ENCODE measurements at places on chromosomes 12 and 14. TPM values are rescaled to one million over a fixed set of nuclear protein-coding genes. Genes with fewer than 3 reads are reported as not detected.

RHOJ gene
- 38.6 TPM for total RNA-seq

TMTC1 gene
- 37.4 TPM for total RNA-seq

RNASE2 gene
- total RNA-seq = 4.1 TPM

SERPINA9 gene
- total RNA-seq = not detected

KLRF1 gene
- 2.7 TPM for total RNA-seq

MTERF2 gene
- 10.9 TPM for total RNA-seq

PRH2 gene
- not detected for total RNA-seq

KRT73 gene
- total RNA-seq = 0.52 TPM

TMTC2 gene
- 37.9 TPM for total RNA-seq

GRCh38 chr12:65787056-65787865, 37.0 kb upstream of the HMGA2 start:
- no peaks in the 10 kb centered on the region for H3K27me3 ChIP-seq
- H3K4me3 ChIP-seq = no peak overlapping the region
- no peak for DNase-seq
- H3K27ac ChIP-seq = no peak overlapping the region

GRCh38 chr14:99100497-99101270, 171.3 kb downstream of the BCL11B start:
- no peak overlapping the region for H3K4me3 ChIP-seq
- H3K4me1 ChIP-seq = no peaks in the 10 kb centered on the region
- DNase-seq = no peak
- H3K27me3 ChIP-seq = no peaks in the 10 kb centered on the region
- no peaks in the 10 kb centered on the region for H3K36me3 ChIP-seq

DNA sequence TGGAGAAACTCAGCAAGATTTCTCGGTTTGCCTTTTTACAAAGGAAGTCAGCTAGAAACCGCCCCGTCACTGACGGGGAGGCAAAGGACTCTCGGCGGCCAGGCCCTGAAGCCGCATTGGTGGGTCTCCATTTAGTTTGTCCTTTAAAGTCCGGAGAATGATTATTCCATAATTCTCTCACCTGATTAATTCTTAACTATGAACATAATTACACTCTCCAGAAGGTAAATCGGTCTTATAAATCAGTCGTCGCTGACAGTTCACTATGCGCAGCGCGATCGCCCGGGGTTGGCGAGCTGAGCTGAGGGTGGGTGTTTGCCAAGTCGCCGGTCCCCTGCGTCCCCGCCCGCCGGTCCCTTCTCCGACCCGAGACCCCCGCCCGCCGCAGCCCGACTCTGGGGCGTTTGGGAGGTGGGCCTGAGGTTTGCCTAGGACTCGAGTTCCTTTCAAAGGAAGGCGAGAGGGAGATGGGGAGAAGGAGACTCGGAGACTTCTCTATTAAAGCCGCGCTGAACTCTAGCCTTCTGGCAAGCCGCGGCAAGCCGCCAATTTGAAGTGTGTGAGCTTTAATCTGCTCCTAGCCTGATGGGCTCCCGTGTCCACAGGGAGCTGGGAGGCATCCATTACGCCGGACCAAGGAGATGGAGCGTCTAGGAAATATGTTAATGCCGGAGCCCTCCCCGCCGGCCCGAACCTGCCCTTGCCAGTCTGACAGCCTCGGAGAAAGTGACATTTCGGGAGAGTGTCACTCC, 392.9 kb downstream of the NOVA1 start:
- no peak for DNase-seq
- no peak overlapping the region for H3K27ac ChIP-seq
- H3K4me1 ChIP-seq = no peaks in the 10 kb centered on the region

DNA sequence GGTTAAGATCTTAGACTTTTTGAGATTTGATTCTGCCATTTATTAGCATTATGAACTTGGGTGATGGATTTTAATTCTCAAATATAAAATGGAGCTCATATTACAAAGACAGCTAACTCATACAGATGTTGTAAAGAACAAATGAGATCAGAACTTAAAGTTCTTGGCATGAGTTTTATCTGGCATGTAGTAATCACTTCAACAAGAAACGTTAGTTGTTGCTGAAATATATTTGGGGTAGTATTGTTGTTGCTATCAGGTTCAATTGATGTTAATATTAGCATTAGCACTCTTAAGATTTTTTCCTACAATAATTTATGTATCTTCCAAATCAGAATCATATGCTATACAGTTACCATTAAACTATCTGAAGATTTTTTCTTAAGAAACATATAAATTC, 71.0 kb downstream of the SLC6A15 start:
- H3K27me3 ChIP-seq = no peaks in the 10 kb centered on the region
- H3K27ac ChIP-seq = no peak overlapping the region
- no peaks in the 10 kb centered on the region for H3K4me1 ChIP-seq
- no peak overlapping the region for H3K4me3 ChIP-seq
- DNase-seq = no peak
- no peaks in the 10 kb centered on the region for H3K36me3 ChIP-seq

- peaks cover 2% of the 10 kb centered on the region for H3K4me1 ChIP-seq
- H3K36me3 ChIP-seq = no peaks in the 10 kb centered on the region
- no peaks in the 10 kb centered on the region for H3K27me3 ChIP-seq
- no peak overlapping the region for H3K27ac ChIP-seq
- DNase-seq = no peak
These were observed 47.7 kb upstream of the HECTD1 start for GRCh38 chr14:31255286-31255685.

DNA sequence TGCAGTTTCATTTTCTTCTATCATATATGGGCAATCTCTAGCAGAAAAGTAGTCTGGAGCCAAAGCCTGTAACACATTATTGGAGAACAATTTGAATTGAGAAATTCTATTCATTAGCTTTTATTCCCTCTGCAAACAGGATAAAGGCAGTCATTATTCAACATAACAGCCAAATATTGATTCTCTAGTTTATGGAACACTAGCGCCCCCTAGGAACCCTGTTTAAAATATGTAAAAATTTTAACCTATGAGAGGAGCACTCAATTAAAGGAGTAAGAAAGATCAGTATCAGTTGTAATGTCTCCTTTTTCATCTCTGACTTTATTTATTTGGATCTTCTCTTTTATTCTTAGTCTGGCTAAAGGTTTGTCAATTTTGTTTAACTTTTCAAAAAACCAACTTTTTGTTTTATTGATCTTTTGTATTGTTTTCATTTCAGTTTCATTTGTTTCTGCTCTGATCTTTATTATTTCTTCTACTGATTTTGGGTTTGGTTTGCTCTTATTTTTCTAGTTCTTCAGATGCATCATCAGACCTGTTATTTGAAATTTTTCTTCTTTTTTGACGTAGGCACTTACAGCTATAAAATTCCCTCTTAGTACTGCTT, 4.8 kb upstream of the LMNTD1 start:
- DNase-seq = no peak
- H3K27me3 ChIP-seq = no peaks in the 10 kb centered on the region
- no peak overlapping the region for H3K4me3 ChIP-seq
- H3K4me1 ChIP-seq = no peaks in the 10 kb centered on the region
- H3K27ac ChIP-seq = no peak overlapping the region

DNA sequence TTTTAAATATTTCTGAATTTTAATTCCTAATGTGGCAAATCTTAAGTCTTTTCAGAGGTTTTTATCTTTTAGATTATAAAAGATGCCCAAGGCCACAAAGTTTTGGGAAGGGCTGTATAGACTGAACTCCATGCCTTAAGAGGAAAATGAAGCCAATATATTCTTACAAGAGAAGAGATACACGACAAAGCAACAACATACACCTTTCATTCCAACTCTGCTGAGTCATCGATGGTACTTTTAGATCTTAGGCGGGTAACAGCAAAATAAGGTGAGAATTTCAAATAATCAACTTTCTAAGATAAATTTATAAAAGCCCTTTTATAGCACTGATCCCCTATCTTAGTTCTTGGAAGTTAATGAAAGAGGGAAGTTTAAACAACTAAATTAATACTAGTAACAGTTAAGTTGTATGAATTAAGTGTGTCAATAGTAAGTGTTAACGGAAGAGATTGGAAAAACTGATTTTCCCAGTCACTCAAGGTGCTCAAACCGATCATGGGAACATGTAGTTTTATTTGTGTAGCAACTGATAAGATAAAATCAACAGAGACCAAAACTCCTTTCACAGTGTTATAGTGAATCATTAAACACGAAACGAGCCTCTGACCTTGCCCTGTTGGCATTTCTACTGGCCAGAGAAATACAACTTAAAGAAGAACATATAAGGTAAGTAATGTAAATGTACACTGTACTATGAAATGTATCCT, 18.8 kb upstream of the PIK3C2G start:
- H3K27ac ChIP-seq = no peak overlapping the region
- no peaks in the 10 kb centered on the region for H3K36me3 ChIP-seq
- DNase-seq = no peak
- no peaks in the 10 kb centered on the region for H3K4me1 ChIP-seq
- no peak overlapping the region for H3K4me3 ChIP-seq

DNA sequence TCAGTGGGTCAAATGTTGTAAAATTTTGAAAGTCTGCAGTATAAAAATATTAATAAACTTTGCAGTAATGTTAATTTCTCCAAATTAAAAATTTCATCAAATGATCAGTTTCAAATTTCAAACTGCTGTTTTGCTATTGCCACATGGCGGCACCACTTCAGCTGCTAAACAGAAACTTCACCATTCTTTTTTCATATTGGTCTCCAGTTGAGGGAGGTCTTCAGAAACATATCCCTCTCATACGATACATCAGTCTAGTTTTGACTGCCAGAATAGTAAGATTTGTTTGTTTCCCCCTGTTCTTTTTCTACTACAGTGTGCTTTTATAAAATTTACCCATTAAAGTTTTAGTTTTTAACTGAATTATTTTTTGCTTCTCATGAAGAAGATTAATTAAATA, 4.2 kb upstream of the TRHDE start:
- DNase-seq = no peak
- no peaks in the 10 kb centered on the region for H3K36me3 ChIP-seq
- H3K27me3 ChIP-seq = peaks cover 6% of the 10 kb centered on the region

DNA sequence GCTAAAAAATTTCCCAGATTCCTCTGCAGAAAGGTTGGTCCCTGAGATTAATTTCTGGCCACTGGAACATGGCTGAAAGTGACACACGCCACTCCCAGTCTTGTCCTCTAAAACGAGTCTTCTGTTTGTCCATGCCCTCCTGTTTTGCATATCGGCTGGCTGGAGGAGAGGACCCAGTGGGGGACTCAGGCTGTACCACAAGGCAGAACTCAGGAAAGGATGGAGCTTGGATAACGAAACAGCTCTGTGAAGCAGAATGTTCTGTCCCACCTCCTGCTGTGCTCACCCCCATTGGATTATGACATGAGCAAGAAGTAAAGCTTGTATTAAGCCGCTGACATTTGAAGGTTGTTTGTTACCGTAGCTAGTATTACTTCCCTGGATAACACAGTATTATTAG, 856.2 kb downstream of the BCL11B start:
- no peak for DNase-seq
- no peaks in the 10 kb centered on the region for H3K4me1 ChIP-seq
- H3K27ac ChIP-seq = no peak overlapping the region
- H3K27me3 ChIP-seq = no peaks in the 10 kb centered on the region

- H3K4me1 ChIP-seq = peaks cover 19% of the 10 kb centered on the region
- no peaks in the 10 kb centered on the region for H3K27me3 ChIP-seq
- no peaks in the 10 kb centered on the region for H3K36me3 ChIP-seq
These were observed 29.9 kb downstream of the TSPAN9 start for GRCh38 chr12:3107071-3107583.

- DNase-seq = no peak
- peaks cover 40% of the 10 kb centered on the region for H3K27me3 ChIP-seq
- H3K4me3 ChIP-seq = no peak overlapping the region
These were observed 10.1 kb downstream of the KRT77 start for GRCh38 chr12:52693261-52693660.

GRCh38 chr14:64475585-64476273, 10.4 kb downstream of the AKAP5 start:
- no peaks in the 10 kb centered on the region for H3K36me3 ChIP-seq
- H3K4me1 ChIP-seq = no peaks in the 10 kb centered on the region
- no peaks in the 10 kb centered on the region for H3K27me3 ChIP-seq
- H3K27ac ChIP-seq = no peak overlapping the region

GRCh38 chr14:101055776-101056374, 152.4 kb upstream of the RTL1 start:
- H3K27me3 ChIP-seq = no peaks in the 10 kb centered on the region
- no peak overlapping the region for H3K27ac ChIP-seq
- no peak for DNase-seq
- H3K36me3 ChIP-seq = no peaks in the 10 kb centered on the region

DNA sequence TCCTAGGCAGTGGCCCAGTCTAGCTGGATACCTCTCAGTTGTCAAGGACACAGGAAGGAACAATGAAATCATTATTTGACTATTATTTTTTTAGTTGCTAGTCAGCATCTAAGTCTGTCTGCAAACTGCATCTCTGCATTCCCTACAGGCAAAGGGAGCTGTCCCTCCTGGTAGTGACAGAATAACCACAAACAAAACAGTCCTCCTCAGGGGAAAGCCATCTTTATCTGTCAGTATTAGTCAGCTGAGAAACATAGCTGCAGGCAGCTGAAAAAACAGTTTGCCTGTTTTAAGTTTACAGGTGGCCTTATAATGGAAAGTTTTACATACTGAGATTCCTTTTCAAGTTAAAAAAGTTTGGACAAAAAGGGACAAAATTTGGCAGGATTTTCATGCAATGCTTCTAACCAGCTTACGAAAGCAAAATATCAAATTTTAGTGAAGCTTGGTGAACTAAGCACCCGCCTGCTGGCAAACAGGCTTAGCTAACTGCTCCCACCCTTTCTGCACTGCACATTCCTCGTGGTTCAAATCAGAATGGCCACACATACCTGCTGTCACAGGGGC, 29.5 kb downstream of the SLC25A21 start:
- DNase-seq = no peak
- H3K4me3 ChIP-seq = no peak overlapping the region
- H3K4me1 ChIP-seq = no peaks in the 10 kb centered on the region
- no peaks in the 10 kb centered on the region for H3K27me3 ChIP-seq
- no peaks in the 10 kb centered on the region for H3K36me3 ChIP-seq

DNA sequence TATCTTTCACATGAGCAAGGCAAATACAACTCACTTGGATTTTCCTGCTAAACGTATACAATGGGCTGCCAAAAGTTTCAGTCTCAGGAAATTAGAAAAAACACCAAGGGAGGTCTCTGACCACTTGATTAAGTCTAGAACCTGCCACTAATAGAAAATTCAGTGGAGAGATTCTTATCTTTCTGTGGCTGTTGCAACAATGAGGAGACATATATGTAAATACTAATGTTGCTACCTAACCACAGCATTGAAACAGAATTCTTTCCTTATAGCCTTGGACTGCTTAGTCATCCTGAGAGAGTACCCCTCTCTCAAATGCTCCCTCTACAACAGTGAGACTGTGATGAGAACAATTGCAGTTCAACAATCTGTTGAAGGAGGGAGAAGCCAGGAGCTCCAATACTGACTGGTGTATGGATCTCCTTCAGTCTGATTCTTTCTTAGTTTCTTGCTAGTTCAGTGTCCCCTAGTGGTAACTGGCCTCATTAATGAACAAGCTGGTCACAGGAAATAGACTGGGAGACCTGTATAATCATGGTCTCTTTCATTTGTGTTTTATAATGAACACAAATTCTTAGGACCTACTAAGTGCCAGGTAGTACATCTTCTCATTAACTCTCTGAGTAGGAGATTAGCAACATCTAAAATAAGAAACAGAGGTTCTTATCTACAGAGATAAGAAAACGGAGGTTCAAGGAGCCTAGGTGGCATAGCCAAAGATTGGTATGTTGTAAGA, 164.5 kb downstream of the SLC38A4 start:
- DNase-seq = no peak
- H3K27me3 ChIP-seq = no peaks in the 10 kb centered on the region
- peak overlapping the region; percentile 24 for H3K27ac ChIP-seq
- no peaks in the 10 kb centered on the region for H3K36me3 ChIP-seq
- H3K4me1 ChIP-seq = peaks cover 16% of the 10 kb centered on the region
